Stimulated activated CD4-positive, alpha-beta T cell treated with anti-CD3 and anti-CD28 coated beads, Interleukin-12 subunit alpha, Interleukin-12 subunit beta, amount 100 ng/mL, for 24 hours (primary cell): ENCODE measurements at places on chromosomes 11 and 22.

- DNase-seq, result no peak
Measured at GRCh38 chr11:2574043-2574552, 125.7 kb downstream of the KCNQ1OT1 start.

- DNase-seq, result no peak
Measured at GRCh38 chr11:6670202-6670830, 12.8 kb downstream of the MRPL17 start.

DNA sequence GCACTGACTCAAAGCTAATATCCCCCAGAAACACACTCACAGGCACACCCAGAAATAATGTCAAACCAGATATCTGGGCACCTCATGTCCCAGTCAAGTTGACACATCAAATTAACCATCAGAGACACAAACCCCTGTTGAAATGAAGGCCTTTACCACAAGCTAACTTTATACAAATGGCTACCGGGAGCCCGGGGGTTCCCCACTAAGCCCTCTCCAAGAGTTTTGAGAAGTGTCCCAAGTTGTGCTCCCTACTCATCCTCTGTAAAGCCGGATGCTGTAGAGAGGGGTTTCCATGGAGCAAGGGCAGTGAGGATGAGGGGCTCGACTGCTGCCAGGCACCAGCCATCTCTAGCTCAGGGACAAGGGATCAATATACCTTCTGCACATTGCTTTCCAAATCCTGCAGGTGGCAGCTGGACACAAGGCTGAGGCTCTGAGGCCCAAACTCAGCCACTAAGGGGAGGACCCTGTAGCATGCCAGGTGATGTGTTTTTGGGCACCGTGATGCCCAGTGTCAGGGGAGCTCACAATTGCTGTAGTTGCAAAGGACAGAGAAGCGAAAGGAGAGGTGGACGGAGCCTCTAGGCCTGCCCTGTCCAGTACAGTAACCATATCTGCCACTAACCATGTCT, 145.7 kb downstream of the TTC17 start:
- no peak for DNase-seq

GRCh38 chr11:88117281-88117858, 57.9 kb downstream of the RAB38 start:
- DNase-seq, result no peak

- no peak for DNase-seq
Measured at GRCh38 chr11:32919338-32919737, 26.7 kb downstream of the QSER1 start.

DNA sequence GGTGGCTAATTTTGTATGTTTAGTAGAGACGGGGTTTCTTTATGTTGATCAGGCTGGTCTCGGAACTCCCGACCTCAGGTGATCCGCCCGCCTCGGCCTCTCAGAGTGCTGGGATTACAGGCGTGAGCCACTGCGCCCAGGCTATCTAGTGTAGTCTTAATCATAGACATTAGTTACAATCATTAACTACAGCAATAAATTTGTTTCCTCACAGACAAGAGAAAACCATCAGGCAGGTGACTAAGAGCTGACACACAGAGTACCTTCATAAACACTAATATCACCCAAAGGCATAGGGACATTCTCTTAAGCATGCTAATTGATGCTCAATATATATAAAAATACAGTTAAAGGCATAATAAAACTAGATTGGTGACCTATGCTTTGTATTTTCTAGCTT, 19.4 kb downstream of the SDHD start:
- DNase-seq, result no peak

GRCh38 chr11:36453678-36454077, 56.4 kb downstream of the TRAF6 start:
- no peak for DNase-seq

- DNase-seq, result no peak
Measured at GRCh38 chr22:21106000-21106399, 60.3 kb downstream of the LRRC74B start.

GRCh38 chr22:45434981-45435380, 21.5 kb downstream of the RIBC2 start:
- no peak for DNase-seq

GRCh38 chr11:69925366-69926196, 106.4 kb upstream of the FGF3 start:
- no peak for DNase-seq

- DNase-seq, result no peak
Measured at GRCh38 chr11:61963282-61964057, 4.0 kb downstream of the FTH1 start.

DNA sequence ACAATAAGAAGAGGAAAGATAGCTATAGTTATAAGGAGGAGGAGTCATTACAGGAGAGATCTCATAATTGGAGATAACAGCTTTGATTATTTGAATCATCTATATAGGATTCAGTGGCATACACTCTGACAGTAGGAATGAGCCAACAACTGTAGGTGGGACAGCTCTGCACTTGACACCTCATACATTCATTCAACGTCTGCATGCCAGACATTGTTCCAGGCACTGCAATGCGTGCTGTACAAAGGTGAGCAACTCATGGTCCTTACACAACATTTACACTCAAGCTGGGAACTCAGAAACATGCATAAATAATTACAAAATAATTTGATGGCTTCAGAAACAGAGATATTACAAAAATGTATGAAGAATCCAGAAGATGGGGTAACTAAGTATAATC, 154.3 kb downstream of the MSANTD4 start:
- DNase-seq, result no peak

DNA sequence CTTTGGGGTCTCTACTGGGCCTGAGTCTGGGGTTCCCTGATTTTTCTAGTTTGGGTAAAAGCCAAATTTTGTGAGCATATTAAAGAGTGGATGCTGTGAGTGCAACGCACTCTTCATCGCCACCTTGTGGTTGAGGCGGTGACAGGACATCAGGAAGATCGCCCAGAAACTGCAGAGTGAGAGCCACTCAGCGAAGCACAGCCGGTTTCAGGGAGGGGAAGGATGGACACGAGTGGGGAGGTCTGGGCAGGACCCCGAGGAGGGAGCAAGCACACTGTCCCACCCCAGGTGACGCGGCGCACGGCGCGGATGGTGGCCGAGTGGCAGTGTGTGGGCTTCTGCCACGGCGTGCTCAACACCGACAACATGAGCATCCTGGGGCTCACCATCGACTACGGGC, 9.1 kb downstream of the SELENOO start:
- DNase-seq, result no peak

DNA sequence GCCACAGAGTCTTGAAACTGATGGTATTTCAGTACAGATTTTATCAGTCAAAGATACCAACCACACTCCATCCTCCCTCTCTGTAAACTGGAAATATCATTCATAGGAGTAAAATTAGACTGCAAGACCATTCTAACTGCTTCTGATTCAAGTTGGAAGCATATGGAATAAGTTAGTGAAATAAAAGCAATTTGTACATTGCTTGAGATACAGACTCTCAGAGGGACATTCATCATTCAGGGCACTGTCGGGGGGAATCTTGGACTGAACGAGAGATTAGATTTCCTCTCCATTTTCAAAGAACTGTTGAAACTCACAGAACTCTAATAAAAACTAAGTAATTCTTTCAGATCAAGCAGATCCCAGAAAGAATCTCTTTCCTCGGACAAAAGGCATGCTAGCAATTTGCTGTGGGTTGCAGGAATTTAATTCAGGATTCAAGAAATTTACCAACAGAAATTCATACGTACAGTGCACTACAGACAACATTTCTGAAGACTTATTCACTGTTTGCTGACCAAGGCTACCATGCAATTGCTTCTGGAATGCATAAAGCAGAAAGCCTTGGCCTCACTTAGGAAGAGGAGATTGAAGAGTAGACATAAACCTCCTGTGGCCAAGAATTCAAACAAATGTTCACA, 34.1 kb downstream of the PAMR1 start:
- DNase-seq, result no peak

DNA sequence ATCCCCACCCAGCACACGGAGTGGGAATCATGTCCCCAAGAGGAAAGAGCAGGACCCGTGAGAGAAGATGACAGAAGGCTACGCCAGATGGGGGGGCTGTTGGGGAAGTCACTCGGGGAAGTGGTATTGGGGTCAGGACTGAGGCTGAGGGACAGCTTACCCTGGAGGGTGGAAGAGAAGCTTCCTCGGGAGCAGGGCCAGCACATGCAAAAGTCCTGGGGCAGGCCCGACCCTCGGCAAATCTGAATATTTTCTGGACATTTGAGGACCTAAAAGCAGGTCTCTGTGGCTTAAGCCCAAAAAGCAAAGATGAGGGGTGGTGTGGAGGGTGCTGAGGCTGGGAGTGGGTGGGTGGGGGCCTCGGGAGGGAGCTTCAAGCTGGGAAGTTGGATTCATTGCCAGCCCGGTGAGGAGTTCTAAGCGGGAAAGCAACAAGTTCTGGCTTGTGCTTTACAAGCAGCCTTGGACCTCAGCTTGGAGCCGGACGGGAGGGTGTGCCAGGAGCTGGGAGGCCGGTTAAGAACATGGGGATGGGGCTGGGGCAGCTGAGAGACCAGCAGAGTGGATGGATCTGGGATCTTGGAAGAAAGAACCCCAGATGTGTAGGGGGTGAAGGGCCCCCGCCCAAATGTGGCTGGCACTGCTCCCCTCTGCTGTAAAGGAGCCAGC, 34.9 kb downstream of the GRAMD4 start:
- no peak for DNase-seq

DNA sequence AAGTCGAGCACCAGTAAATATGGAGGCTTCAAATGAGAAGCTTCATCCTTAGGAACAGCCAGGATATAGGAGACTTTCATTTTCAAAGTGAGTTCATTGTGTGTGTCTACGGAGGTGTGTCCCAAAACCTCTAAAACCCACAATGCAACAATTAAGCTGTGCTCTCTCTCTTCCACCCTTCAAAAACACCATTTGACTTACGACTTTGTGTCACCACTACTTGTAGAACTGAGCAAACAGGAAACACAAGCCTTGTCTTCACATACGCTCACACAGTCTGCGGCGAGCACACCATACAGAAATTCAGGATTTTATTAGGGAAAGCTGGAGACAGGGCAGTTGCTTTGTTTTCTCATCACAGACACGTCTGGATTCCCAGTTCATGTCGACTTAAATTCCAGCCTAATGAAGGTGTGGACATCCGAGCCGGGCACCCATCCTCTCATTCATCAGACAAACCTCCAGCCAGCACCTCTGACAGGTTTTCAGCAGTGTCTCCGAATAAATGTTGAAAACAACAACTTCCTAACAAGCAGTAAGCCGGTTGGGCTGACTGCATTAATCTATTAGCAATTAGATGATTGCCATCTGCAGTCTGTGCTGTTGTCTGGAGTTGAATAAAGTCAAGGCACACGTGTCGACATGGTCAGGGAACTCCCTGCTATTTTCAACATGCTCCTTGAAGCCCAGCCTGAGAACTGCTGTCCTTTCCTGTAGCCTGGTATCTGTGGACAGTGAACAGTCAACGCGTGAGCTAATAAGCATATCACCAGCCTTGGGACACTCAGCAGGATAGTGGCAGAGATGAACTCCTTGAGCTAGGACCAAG, 1411.1 kb downstream of the BRD1 start:
- no peak for DNase-seq

- DNase-seq, result no peak
Measured at GRCh38 chr11:49405743-49406142, 197.3 kb upstream of the FOLH1 start.

GRCh38 chr11:67668192-67668551, 6.3 kb downstream of the ALDH3B2 start:
- no peak for DNase-seq

GRCh38 chr22:29623059-29623458, 19.6 kb downstream of the NF2 start:
- no peak for DNase-seq

DNA sequence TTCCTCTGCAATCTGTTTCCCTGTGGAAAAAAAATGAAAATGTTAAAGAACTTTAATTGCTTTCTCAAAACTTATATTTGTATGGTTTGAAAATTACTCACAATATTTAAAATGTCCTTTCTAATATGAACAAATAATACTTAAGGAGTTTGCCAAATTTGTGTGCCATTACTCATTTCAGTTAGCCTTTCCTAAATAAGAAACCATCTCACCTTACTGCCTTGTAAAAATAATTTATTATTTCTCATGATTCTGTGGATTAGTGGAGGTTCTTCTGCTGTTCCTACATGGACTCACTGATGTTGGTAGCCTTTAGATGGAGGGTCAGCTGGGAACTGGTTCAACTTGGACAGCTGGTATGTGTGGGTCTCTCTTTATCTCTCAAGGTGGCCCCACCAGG, 428.6 kb downstream of the CNTN5 start:
- no peak for DNase-seq
